ENCODE measurements at places on chromosomes 6 and 20.

- no peak for DNase-seq
These were observed 491.8 kb downstream of the KIF16B start for GRCh38 chr20:16081421-16081820.

DNA sequence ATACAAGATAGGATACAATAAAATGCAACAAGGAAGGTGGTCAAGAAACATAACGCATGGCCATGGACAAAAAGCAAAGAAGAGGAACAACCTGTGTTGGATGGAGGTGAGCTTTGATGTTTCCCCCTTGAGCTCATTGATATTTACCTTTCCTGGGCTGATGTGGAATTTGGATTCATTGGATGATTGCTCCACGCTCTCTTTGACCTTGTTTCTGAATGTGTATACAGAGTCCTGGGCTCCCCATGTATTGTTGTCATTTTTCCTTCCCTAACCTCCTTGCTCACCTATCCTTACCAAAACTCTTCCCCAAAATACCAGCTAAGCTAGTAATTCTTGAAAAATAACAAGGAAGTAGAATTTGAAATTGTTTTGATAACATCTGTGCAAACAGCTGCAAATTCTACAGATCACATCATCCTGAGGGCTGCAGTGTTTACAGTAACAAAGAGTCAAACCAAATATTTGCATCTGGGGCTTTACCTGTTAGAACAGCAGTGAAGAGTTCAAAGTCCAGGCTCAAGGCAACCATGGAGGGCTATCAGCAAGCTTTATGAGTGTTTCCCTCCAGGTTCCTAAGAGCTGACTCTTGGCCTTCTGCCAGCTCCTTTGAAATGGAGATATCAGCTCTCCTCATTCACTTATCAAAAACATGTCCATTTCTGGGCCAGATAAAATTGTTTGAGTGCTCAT, 214.3 kb upstream of the MARCKS start:
- DNase-seq: no peak

- no peak for DNase-seq
These were observed 19.5 kb upstream of the RALGAPA2 start for GRCh38 chr20:20731945-20732296.

GRCh38 chr20:63306673-63307537, 13.9 kb downstream of the COL20A1 start:
- DNase-seq: no peak

GRCh38 chr6:149129371-149130077, 188.0 kb upstream of the TAB2 start:
- no peak for DNase-seq

- DNase-seq: no peak
These were observed 835.8 kb downstream of the GRIK2 start for GRCh38 chr6:102229271-102229670.

Measured in activated CD4-positive, alpha-beta T cell treated with anti-CD3 and anti-CD28 coated beads, Interleukin-2, amount 50 U/mL, for 24 hours (primary cell).